A549 treated with DMSO at 1 μM for 4 hours (cell line): ENCODE measurements at places on chromosomes 7 and 10. TPM values are rescaled to one million over a fixed set of nuclear protein-coding genes. Genes with fewer than 3 reads are reported as not detected.

SPOCK2 gene
- 0.19 to 0.52 TPM (median 0.37 TPM) in 5 replicates for total RNA-seq

PWWP2B gene
- total RNA-seq, result 11.6 to 18.6 TPM (median 16.6 TPM) in 5 replicates

FAM25G gene
- 0.65 to 1.8 TPM in 2 of 5 replicates, not detected in the others for total RNA-seq

NUPR2 gene
- total RNA-seq, result not detected in 5 replicates

TMEM213 gene
- not detected in 5 replicates for total RNA-seq
